ENCODE measurements at places on chromosomes 4 and X. TPM values are rescaled to one million over a fixed set of nuclear protein-coding genes. Genes with fewer than 3 reads are reported as not detected.

The CXCL1 gene
- not detected for total RNA-seq

The BEX1 gene
- total RNA-seq = 0.45 TPM

DNA sequence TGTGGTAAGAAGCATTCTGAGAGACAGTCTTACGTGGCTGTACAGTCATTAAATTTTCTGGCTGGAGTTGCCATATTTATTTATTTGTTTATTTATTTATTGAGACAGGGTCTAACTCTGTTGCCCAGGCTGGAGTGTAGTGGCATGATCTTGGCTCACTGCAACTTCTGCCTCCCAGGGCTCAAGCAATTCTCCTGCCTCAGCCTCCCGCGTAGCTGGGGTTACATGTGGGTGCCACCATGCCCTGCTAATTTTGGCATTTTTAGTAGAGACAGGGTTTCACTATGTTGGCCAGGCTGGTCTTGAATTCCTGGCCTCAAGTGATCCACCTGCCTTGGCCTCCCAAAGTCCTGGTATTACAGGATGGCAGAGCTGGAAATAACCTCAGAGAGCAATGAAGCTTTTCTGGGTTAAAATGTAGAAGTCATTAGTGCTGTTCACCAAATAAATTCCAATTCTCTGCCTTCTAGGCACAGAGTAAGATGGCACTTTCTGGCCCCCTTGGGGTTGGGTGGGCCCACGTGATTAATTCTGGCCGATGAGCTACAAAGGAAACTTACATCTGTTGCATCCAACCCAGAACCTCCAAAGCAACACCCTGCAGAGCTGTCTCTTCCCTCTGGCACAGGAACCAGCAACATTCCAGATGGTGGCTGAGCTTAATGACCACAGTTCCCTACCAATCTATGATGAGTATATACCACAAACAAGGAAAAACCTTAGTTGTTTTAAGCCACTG lies 4.5 kb downstream of the MRFAP1 start:
- no peak overlapping the region for H3K4me3 ChIP-seq
- peaks cover 22% of the 10 kb centered on the region for H3K36me3 ChIP-seq
- DNase-seq = no peak

DNA sequence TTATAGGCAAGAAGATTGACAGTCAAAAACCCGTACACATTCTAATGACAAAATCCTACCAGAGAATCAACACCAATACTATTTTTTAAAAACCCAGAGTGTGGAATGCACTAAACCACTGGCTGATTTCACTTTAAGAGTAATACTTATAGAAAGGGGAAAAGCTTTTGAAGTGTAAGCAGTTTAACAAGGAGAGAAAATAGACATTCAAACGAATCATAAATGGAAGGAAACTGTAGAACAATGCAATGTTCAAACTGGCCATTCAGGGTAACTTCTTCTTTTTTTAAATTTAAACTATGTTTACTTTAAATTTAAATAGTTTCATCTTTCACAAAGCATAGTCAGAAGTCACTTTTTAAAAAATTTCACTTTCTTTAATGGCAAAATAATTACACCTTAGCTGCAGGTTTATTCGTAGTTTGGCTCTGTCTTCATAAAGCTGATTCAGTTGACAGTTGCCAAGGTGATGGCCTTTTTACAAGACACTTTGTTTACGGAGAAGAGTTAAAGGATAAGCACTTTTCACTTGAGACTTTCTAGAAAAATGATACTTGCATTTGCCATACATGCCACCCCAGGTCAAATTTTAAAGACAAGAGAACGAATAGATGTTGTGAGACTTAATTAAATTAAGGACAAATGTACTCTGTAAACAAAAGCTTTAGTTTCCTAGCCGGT lies 82.4 kb upstream of the KLF3 start:
- H3K27ac ChIP-seq = no peak overlapping the region
- H3K27me3 ChIP-seq = no peaks in the 10 kb centered on the region
- no peaks in the 10 kb centered on the region for H3K4me1 ChIP-seq
- DNase-seq = no peak
- H3K36me3 ChIP-seq = no peaks in the 10 kb centered on the region
- H3K4me3 ChIP-seq = no peak overlapping the region

The XPNPEP2 gene
- 0.35 TPM for total RNA-seq

DNA sequence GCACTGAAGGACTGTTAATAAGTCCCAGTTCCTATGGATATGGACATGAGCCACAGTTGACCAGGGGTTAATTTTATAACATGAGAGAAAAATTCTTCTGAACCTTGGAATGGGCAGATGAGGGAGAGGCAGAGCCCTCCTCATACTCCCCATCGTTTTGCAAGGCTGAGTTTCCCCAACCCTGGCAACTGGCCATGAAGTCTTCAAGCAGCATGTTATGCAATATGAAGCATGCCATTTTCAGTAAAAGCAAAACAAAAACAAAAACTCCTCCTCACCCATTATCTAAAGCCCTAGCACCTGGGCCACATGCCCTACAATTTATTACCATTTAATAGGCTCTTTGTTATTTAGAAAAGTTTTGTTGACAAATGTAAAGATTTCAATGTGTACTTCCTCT lies 64.5 kb downstream of the GPC4 start:
- no peak for DNase-seq
- H3K4me3 ChIP-seq = no peak overlapping the region
- H3K4me1 ChIP-seq = no peaks in the 10 kb centered on the region
- no peaks in the 10 kb centered on the region for H3K36me3 ChIP-seq
- no peak overlapping the region for H3K27ac ChIP-seq

- H3K36me3 ChIP-seq = no peaks in the 10 kb centered on the region
- H3K4me1 ChIP-seq = no peaks in the 10 kb centered on the region
- no peak overlapping the region for H3K4me3 ChIP-seq
- H3K27me3 ChIP-seq = no peaks in the 10 kb centered on the region
Measured at GRCh38 chr4:12200226-12200625, 771.5 kb upstream of the HS3ST1 start.
